Posterior vena cava (tissue), 2 donors: ENCODE measurements at places on chromosomes 7 and 10. TPM values are rescaled to one million over a fixed set of nuclear protein-coding genes. Genes with fewer than 3 reads are reported as not detected.

NSMCE4A gene
- 41.2 TPM for total RNA-seq

MBL2 gene
- total RNA-seq, result not detected

CRYGN gene
- 0.42 TPM for total RNA-seq

RNF32 gene
- total RNA-seq, result 0.33 TPM

AHR gene
- 73.9 TPM for total RNA-seq

PWWP2B gene
- 10.4 TPM for total RNA-seq

ASB10 gene
- total RNA-seq, result not detected

ANKIB1 gene
- 54.9 TPM for total RNA-seq
